Esophagus squamous epithelium (tissue), 5 donors: ENCODE measurements at places on chromosomes 3 and 15. TPM values are rescaled to one million over a fixed set of nuclear protein-coding genes. Genes with fewer than 3 reads are reported as not detected.

The FHIT gene
- 2.5 TPM for total RNA-seq

DNA sequence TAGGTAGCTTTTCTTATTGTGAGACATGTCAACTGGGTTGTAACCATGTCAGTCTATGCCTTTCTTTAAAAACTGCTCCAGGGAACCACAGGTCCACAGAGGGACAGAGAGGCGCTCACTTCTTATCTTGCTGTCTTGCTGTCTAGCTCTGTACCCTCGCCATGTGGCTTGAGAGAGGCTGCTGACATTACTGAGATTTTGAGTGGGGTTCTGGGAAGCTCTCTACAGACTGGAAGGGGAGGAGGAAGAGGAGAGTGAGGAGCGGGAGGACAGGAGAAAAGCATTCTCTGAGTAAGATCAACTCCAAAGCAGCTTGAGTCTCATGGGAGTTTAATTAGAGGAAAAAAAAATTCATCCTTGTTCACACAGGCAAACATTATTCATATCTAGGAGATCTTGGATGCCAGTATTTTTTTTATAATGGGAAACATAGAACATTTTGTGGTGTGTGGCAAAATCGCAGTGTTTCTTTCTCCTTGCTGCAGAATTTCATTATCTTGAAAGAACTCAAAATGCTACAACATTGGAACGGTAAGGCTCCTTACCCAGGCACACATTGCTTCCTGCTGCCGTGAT is 1037.0 kb upstream of the NR2F2 start:
- peaks cover 10% of the 10 kb centered on the region for H3K4me1 ChIP-seq
- no peaks in the 10 kb centered on the region for H3K36me3 ChIP-seq
- no peaks in the 10 kb centered on the region for H3K27me3 ChIP-seq
- DNase-seq, result no peak
- H3K27ac ChIP-seq, result peak overlapping the region; percentile 56

GRCh38 chr3:194985031-194985578 is 285.9 kb downstream of the XXYLT1 start:
- peak overlapping the region; percentile 56 for H3K4me3 ChIP-seq
- no peaks in the 10 kb centered on the region for H3K27me3 ChIP-seq
- peaks cover 9% of the 10 kb centered on the region for H3K4me1 ChIP-seq
- peak; percentile 16 for DNase-seq
- no peaks in the 10 kb centered on the region for H3K36me3 ChIP-seq

GRCh38 chr3:137347132-137347531 is 389.3 kb downstream of the IL20RB start:
- H3K27me3 ChIP-seq, result no peaks in the 10 kb centered on the region
- H3K4me3 ChIP-seq, result no peak overlapping the region
- DNase-seq, result no peak
- no peak overlapping the region for H3K27ac ChIP-seq
- H3K36me3 ChIP-seq, result no peaks in the 10 kb centered on the region

DNA sequence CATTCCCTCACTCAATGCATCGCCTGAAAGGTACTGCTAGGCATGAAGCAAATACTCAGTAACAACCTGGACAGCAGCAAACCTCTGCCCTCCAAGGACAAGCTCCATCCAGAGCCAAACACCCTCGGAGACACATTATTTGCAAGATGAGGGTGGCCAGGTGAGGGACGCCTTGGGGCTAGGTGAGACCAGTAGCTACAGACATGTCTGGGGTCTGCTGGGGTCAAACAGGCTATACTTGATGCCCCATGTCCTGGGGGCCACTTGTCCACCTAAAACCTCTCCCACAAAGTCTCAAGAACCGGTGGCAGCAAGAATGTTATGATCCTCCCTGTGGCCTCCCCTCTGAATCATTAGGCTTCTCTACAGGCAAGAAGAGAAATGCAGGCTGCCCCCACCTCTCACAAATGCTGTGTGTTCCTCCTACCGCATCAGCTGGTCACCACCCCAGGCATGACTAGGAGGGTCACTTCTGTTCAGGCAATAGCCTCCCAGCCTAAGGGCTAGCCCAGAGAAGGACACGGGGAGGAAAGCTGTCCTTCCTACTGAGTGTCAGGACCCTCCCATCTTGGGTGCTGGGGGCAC is 54.3 kb downstream of the TBC1D2B start:
- H3K4me3 ChIP-seq, result no peak overlapping the region
- H3K27ac ChIP-seq, result no peak overlapping the region
- no peaks in the 10 kb centered on the region for H3K4me1 ChIP-seq
- no peaks in the 10 kb centered on the region for H3K27me3 ChIP-seq
- H3K36me3 ChIP-seq, result peaks cover 4% of the 10 kb centered on the region

DNA sequence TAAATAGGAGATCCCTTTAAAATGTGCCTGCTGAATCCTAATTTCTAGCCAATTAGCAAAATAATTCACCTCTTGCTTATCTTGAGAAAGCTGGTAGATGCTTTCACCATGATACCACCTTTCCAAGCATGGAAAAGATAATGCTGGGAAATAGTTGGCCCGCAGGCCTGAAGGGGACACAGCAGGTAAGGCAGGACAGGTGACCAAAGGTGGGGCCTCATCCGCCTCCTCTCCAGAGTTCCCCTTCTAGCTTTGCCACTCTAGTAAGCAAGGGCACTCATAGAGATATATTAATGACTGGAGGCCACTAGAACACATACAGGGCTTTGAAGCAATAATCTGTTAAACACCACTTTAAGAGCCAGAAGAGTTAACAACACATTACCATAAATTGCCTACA is 45.5 kb downstream of the SATB1 start:
- H3K36me3 ChIP-seq, result no peaks in the 10 kb centered on the region
- no peak for DNase-seq
- H3K4me1 ChIP-seq, result no peaks in the 10 kb centered on the region
- H3K27me3 ChIP-seq, result no peaks in the 10 kb centered on the region

DNA sequence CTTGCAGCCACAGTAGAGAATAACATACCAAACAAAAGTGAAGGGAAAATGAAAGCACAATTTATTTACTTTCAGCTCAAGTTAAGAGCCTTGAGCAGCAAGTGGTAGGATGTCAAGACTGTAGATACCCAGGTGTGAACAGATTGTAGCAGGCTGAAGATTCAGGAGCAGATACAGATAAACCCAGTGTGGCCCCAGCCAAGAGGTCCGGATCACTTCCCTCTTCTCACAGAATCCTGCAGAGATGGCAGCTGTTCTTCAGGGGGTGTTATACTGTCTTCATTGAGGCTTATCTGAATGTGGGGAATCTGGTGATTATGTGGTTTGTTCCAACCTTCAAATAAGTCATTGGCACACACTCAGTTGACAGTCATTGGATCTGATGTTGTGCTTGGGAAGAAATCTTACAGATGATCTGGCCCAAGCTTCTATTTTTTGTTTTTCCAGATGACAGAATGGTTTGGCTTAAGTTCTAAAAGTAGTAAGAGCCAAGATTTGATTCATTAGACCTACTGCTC is 2.2 kb downstream of the STARD9 start:
- no peak overlapping the region for H3K4me3 ChIP-seq
- peaks cover 5% of the 10 kb centered on the region for H3K4me1 ChIP-seq
- DNase-seq, result no peak
- H3K27me3 ChIP-seq, result no peaks in the 10 kb centered on the region

The ARHGEF26 gene
- 21.9 TPM for total RNA-seq

GRCh38 chr15:92394309-92395097 is 822 bp downstream of the ST8SIA2 start:
- no peak overlapping the region for H3K27ac ChIP-seq
- peaks cover 25% of the 10 kb centered on the region for H3K4me1 ChIP-seq
- peaks cover 13% of the 10 kb centered on the region for H3K27me3 ChIP-seq
- no peak for DNase-seq
- no peaks in the 10 kb centered on the region for H3K36me3 ChIP-seq

GRCh38 chr3:89571298-89571697 is 463.9 kb downstream of the EPHA3 start:
- H3K36me3 ChIP-seq, result no peaks in the 10 kb centered on the region
- DNase-seq, result no peak
- H3K27me3 ChIP-seq, result no peaks in the 10 kb centered on the region
- H3K4me1 ChIP-seq, result no peaks in the 10 kb centered on the region
- H3K4me3 ChIP-seq, result no peak overlapping the region

GRCh38 chr15:61764981-61765380 is 295.3 kb downstream of the VPS13C start:
- no peaks in the 10 kb centered on the region for H3K4me1 ChIP-seq
- no peak for DNase-seq
- no peak overlapping the region for H3K4me3 ChIP-seq
- H3K27me3 ChIP-seq, result no peaks in the 10 kb centered on the region
- no peaks in the 10 kb centered on the region for H3K36me3 ChIP-seq

DNA sequence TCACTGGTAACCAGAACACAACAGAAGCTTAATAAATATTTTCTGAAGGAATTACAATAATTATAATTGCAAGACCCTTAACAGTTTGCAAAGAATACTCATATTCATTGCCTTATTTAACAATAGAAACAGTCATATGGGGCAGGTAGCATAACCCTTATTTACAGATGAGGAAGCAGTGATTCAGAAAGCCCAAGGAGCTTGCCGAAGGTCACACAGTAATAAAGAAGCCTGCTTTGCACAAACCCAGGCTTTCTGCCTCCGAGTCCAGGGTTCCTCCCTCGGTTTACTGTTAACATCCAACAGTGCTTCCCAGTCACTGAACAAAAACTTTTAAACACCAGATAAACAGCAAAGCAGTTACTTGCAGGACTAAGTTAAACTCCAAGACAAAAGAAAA is 35.3 kb downstream of the SRGAP3 start:
- H3K4me3 ChIP-seq, result no peak overlapping the region
- no peak for DNase-seq
- H3K27me3 ChIP-seq, result no peaks in the 10 kb centered on the region
- H3K36me3 ChIP-seq, result no peaks in the 10 kb centered on the region
- H3K4me1 ChIP-seq, result no peaks in the 10 kb centered on the region

GRCh38 chr3:123406598-123406997 is 42.3 kb downstream of the ADCY5 start:
- no peaks in the 10 kb centered on the region for H3K27me3 ChIP-seq
- DNase-seq, result no peak
- H3K4me1 ChIP-seq, result peaks cover 32% of the 10 kb centered on the region
- no peak overlapping the region for H3K4me3 ChIP-seq

GRCh38 chr3:22938739-22939138 is 264.4 kb upstream of the UBE2E2 start:
- H3K27ac ChIP-seq, result no peak overlapping the region
- no peak for DNase-seq
- H3K4me1 ChIP-seq, result peaks cover 17% of the 10 kb centered on the region
- no peaks in the 10 kb centered on the region for H3K36me3 ChIP-seq

GRCh38 chr3:119304201-119304713 is 10.1 kb downstream of the ARHGAP31 start:
- no peaks in the 10 kb centered on the region for H3K27me3 ChIP-seq
- H3K27ac ChIP-seq, result no peak overlapping the region
- no peak overlapping the region for H3K4me3 ChIP-seq
- no peaks in the 10 kb centered on the region for H3K36me3 ChIP-seq

- peaks cover 6% of the 10 kb centered on the region for H3K4me1 ChIP-seq
- H3K27ac ChIP-seq, result no peak overlapping the region
- DNase-seq, result no peak
- no peaks in the 10 kb centered on the region for H3K27me3 ChIP-seq
- H3K36me3 ChIP-seq, result no peaks in the 10 kb centered on the region
These were observed 51.0 kb upstream of the ATP13A3 start for GRCh38 chr3:194537732-194538247.

- H3K36me3 ChIP-seq, result no peaks in the 10 kb centered on the region
- no peak for DNase-seq
- no peaks in the 10 kb centered on the region for H3K27me3 ChIP-seq
- H3K4me1 ChIP-seq, result peaks cover 22% of the 10 kb centered on the region
- no peak overlapping the region for H3K4me3 ChIP-seq
These were observed 21.7 kb downstream of the RARRES1 start for GRCh38 chr3:158710601-158711000.

The TRPM1 gene
- total RNA-seq, result not detected

The MNS1 gene
- total RNA-seq, result 1.1 TPM

The ARGFX gene
- total RNA-seq, result not detected

DNA sequence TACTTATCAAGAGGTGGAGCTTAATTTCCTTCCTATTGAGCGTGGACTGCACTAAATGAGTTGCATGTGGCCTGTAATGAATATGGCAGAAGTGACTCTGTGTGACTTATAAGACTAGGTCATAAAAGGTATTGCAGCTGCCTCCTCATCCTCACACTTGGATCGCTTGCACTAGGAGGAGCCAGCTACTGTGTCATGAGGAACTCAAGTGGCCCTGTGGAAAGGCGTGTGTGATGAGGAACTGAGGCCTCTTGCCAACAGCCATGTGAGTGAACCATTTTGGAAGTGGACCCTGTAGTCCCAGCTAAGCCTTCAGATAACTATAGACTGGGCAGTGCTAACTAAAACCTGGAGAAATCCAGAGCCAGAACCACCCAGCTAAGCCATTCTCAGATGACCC is 7.1 kb upstream of the SLC30A4 start:
- no peak overlapping the region for H3K27ac ChIP-seq
- no peak for DNase-seq
- no peak overlapping the region for H3K4me3 ChIP-seq
- H3K36me3 ChIP-seq, result no peaks in the 10 kb centered on the region

DNA sequence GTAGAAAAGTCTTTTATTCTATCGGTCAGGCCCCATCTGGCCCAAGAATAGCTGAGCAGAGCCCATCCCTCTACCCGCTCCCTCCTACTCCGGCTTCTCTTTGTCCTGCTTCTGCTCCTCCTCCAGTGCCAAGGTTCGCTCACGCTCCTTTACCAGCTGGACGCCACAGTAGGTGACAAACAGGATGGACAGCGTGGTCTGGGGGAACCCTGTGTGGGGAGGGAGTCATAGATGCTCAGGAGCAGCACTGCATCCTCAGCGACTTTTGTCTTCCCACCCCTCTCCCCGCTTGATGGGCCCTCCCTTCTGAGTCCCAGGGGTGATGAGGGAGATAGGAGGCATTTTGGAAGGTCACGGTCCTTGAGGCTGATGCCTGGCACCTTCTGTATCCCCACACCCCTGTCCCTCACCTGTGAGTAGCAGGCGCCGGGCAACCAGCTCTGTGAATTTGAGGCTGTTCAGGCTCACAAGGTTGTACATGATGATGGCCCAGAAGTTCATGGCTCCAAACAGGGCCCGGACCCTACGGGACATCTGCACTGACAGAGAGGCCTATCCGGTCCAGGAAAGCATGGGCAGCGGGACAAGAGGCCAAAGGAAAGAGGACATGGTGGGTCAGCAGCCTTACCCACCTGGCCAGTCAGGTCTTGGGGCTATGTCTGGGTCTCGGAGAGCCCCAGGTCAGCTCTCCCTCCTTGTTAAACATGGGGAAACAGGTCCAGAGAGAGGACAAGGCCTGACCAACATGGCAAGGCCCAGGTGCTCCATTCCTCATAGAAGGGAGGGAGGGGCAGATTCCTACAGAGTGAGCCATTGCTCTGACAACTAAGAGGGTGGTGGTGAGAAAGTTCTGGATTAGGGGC is 7.6 kb downstream of the KLHL40 start:
- H3K27ac ChIP-seq, result no peak overlapping the region
- no peaks in the 10 kb centered on the region for H3K36me3 ChIP-seq
- no peaks in the 10 kb centered on the region for H3K27me3 ChIP-seq
- no peak for DNase-seq

DNA sequence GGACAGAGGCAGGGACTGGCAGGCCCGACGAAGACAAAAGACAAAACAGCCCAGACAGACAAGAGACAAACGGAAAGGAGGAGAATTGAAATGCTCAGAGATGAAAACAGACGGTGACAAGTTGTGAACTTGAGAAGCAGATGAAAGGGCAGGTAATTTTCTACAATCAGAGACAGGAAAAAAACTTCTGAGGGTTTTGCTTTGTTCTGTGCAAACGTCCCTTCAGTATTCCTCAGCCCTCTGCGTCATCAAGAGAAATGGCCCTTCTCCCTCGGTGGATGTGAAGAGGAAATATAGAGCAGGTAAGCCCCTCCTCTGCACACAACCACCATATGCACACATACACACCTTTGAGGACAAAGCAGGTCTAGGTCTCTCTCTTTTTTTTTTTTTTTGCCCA is 206.6 kb downstream of the UACA start:
- peaks cover 23% of the 10 kb centered on the region for H3K4me1 ChIP-seq
- H3K27ac ChIP-seq, result no peak overlapping the region
- no peak for DNase-seq

The HRG gene
- total RNA-seq, result not detected

The MYO5A gene
- total RNA-seq, result 11.3 TPM

The SLC7A14 gene
- total RNA-seq, result under 0.01 TPM
